ENCODE measurements at places on chromosomes 6 and 20.

DNA sequence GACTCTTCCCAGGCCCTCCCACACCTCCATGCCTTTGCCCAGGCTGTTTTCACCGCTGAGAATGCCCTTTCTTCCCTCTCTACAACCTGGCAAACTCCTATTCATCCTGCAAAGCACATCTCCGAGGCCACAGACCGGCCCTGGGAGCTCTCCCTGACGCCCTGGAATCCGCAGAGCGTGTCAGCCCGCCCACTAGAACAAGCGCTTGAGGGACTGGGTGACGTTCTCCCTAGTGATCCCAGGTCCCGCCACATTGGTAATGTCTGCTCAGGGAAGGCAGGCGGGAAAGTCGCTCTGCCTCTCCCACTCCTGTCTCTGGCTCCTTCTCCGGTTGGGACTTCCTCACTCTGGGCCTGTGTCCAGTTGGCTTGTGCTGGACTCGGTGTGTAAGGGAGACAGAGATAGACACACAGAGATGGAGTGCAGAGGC, 61.6 kb downstream of the SRC start:
- DNase-seq = no peak
- H3K27ac ChIP-seq = no peak overlapping the region
- no peak overlapping the region for H3K4me3 ChIP-seq
- no peaks in the 10 kb centered on the region for H3K36me3 ChIP-seq

GRCh38 chr6:34953061-34954025, 64.3 kb downstream of the ANKS1A start:
- no peak overlapping the region for H3K4me3 ChIP-seq
- H3K27me3 ChIP-seq = no peaks in the 10 kb centered on the region
- DNase-seq = no peak
- H3K36me3 ChIP-seq = peaks cover 4% of the 10 kb centered on the region
- no peak overlapping the region for H3K27ac ChIP-seq

DNA sequence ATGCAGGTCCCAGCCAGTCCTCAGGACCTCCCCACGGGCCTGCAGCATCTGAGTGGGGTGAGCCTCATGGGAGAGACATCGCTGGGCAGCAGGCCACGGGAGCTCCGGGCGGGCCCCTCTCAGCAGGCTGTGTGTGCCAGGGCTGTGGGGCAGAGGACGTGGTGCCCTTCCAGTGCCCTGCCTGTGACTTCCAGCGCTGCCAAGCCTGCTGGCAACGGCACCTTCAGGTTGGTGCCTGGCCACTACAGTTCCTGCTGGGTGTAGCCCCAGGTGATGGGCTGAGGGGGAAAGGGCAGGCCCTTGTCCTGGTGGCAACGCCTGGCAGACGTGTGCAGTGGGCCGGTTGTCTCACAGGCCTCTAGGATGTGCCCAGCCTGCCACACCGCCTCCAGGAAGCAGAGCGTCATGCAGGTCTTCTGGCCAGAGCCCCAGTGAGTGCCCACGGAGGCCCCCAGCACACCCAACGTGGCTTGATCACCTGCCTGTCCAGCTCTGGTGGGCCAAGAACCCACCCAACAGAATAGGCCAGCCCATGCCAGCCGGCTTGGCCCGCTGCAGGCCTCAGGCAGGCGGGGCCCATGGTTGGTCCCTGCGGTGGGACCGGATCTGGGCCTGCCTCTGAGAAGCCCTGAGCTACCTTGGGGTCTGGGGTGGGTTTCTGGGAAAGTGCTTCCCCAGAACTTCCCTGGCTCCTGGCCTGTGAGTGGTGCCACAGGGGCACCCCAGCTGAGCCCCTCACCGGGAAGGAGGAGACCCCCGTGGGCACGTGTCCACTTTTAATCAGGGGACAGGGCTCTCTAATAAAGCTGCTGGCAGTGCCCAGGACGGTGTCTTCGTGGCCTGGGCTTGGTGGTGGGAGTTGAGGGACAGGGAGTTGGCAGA, 787 bp upstream of the TNFRSF6B start:
- no peak for DNase-seq
- no peaks in the 10 kb centered on the region for H3K27me3 ChIP-seq
- peaks cover 63% of the 10 kb centered on the region for H3K36me3 ChIP-seq
- peaks cover 43% of the 10 kb centered on the region for H3K4me1 ChIP-seq
- H3K27ac ChIP-seq = peak overlapping the region; percentile 71

GRCh38 chr6:136089876-136090275, 160.2 kb downstream of the MTFR2 start:
- no peak overlapping the region for H3K27ac ChIP-seq
- H3K4me1 ChIP-seq = no peaks in the 10 kb centered on the region
- H3K36me3 ChIP-seq = no peaks in the 10 kb centered on the region
- no peak for DNase-seq
- no peak overlapping the region for H3K4me3 ChIP-seq
- H3K27me3 ChIP-seq = no peaks in the 10 kb centered on the region

GRCh38 chr6:143160015-143160414, 99.3 kb downstream of the AIG1 start:
- no peak for DNase-seq
- no peak overlapping the region for H3K4me3 ChIP-seq
- no peak overlapping the region for H3K27ac ChIP-seq

DNA sequence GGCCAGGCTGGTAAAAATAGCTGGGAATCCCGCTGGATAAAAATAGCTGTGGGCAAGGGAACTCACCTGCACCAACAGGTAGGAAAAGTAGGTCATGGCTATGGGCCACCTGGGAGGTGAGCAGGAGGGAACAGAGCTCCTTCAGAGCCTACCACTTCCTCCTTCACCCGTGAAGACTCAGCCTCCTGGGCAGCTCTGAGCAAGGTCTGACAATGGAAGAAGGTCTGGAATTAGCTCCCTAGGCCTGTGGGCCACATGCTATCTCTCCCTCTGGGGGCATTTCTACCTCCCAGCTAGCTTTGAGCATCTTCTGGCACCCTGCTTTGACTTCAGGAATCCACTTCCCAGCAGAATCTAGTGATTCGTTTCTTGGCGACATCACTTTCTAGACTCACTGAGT, 153.9 kb downstream of the MRPL14 start:
- H3K27me3 ChIP-seq = peaks cover 10% of the 10 kb centered on the region
- H3K4me3 ChIP-seq = no peak overlapping the region
- DNase-seq = no peak
- no peaks in the 10 kb centered on the region for H3K36me3 ChIP-seq
- H3K27ac ChIP-seq = no peak overlapping the region

GRCh38 chr6:82589509-82590206, 226.0 kb downstream of the TPBG start:
- H3K27me3 ChIP-seq = no peaks in the 10 kb centered on the region
- no peak for DNase-seq
- no peak overlapping the region for H3K4me3 ChIP-seq
- no peak overlapping the region for H3K27ac ChIP-seq
- H3K36me3 ChIP-seq = no peaks in the 10 kb centered on the region
- H3K4me1 ChIP-seq = no peaks in the 10 kb centered on the region

DNA sequence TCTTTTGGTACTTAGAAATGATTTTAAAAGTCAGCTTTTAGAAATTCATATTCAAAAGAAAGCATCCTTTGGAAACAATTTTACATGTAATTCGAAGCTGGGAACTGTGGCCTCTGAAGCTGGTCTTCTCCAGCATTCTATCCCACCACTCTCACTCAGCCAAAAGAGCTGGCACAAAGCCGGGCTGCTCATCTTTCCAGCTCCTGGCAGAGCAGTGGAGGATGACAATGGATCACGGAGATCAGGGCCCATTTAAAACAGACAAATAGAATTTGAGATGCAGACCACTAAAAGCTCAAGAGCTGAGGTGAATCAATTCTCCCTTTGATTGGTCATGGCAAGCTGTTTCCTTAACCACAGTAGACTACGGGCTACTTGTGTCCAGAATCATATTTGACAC, 60.6 kb downstream of the OTOR start:
- H3K4me3 ChIP-seq = no peak overlapping the region
- H3K27ac ChIP-seq = no peak overlapping the region
- peaks cover 50% of the 10 kb centered on the region for H3K27me3 ChIP-seq
